ENCODE measurements at places on chromosomes 1 and 21.

- DNase-seq: no peak
These were observed 107.6 kb downstream of the TSEN15 start for GRCh38 chr1:184158896-184159681.

DNA sequence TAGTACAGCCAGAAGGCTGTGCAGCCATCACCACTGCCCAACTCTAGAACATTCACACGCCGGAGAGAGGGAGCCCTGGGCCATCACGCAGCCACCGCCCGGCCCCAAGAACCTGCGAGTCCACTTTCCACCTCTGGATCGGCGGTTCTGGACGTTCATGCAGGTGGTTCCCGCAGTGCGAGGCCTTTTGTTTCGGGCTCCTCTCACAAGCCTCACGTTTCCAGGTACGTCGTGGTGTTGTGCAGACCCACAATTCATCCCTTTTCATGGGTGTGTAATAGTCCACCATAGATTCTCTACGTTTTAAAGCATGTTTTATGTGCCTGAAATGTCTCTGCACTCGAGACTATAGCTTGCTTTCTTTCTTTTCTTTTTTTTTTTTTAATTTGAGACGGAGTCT lies 23.6 kb downstream of the COL18A1 start:
- DNase-seq: no peak

DNA sequence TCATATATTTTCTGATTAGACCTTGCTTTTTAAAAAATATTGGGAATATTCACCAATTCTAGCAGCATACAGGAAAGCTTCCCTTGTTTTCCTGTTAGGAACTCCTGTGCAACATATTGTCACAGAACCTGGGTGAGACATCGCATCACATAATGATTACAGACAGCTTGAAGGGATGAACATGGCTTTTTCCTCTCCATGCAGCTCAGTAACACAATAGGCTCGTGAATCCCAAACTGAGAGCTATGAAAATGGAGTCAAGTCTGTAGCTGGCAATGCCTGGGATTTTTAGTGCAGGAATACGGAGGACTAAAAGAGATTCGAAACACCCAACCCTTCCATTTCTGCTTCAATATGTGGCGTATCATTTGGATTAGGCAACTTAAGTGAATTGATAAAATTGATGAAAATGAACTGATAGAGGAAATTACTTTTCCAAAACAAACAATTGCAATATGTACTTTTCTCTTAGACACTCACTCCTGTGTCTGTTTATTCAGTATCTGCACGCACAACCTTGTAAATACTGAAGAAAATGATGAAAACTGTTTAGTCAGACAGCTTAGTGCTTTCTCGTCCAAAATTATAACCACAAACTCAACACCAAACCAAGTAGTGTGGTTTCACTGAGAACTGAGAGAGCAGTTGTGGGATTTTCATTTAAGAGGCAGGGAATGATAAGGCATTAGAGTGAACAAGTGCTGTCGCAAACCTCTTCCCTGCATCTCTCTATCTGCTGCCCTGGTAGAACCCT lies 250.4 kb downstream of the PTBP2 start:
- no peak for DNase-seq

DNA sequence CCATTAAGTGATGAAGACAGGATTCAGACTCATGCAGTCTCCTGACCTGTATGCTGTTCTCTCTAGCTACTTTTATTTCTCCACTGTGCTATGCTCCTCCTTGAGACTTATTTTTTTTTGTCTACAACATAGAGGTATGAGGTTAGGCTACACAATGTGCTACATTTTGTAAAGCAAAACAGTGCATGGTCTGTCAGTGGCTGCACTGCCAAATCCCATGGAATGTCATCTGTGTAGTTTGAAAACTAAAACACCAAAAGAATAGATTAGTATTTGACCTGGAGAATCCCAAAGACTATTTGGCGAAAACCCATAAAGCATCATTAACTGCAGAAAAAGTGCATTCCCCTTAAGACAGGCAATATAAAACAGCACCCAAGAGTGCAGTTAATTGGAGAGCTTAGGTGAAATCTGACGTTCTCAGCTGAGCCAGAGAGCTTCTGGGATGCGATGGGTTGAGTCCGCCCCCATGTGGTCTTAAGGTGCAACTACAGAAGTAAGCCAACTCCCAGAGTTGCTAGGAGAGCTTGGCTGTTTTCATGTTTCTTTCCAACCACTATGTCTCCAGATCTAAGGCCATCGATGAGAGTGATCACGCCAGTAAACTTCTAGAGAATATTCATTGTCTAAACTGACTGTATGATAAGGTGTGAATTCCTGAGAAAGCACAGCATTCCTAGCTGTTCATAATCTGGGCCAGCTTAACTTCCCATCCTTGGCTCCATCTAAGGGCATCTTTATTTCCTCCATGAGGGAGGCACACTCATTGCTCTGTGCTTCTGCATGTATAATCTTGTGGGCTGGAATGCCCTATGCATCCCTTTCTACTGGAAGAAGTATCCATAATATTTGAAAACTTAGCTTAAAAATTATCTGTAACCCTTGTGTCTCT lies 20.7 kb upstream of the CYP2J2 start:
- peak; percentile 57 for DNase-seq

DNA sequence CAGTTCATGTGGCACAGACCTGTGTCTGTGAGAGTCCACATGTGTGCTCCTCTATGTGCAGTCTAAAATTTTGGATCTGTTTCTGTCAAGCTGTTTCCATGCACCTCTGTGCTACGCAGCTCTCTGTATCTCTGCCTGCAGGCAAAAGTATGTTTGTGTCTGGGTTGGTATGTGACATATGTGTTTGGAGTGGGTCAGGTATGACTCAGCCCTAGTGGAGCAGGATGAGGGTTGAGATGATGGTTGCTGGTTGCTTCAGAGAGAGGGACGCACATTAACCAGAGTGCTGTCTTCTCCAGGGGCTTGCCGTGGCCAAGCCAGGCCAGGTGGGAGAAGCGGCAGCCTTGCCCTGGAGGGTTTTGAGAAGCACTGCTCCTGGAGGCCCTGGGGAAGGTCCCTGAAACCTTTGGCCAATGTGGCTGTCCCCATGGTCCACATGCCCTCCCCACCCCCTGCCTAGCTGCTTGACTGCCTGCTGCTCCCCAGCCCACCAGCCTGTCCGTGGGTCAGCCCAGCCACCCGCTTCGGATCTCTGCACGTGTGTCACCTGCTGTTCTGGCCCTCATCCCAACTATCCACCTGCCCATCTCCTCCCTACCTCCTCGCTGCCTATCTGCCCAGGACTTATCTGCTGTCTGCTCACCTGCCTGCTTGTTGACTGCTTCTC lies 4.1 kb upstream of the EVA1B start:
- DNase-seq: peak; percentile 69

- DNase-seq: no peak
These were observed 9.9 kb upstream of the ZC3H12A start for GRCh38 chr1:37464443-37464842.

GRCh38 chr1:207815913-207816291 lies 64.0 kb downstream of the CD46 start:
- DNase-seq: peak; percentile 63

- DNase-seq: no peak
These were observed 25.2 kb downstream of the GFI1 start for GRCh38 chr1:92461364-92462097.

- no peak for DNase-seq
These were observed 279.9 kb downstream of the LRRC7 start for GRCh38 chr1:69847670-69848069.

GRCh38 chr1:92747735-92748134 lies 37.2 kb downstream of the EVI5 start:
- DNase-seq: peak; percentile 20

GRCh38 chr1:12604114-12604874 lies 13.7 kb downstream of the DHRS3 start:
- peak; percentile 95 for DNase-seq

GRCh38 chr1:160590488-160590887 lies 11.2 kb upstream of the CD84 start:
- no peak for DNase-seq

GRCh38 chr1:12542616-12543592 lies 75.1 kb downstream of the DHRS3 start:
- DNase-seq: no peak

- DNase-seq: peak; percentile 67
These were observed 57.0 kb downstream of the YARS1 start for GRCh38 chr1:32759997-32760623.

GRCh38 chr1:232602622-232603021 lies 27.3 kb downstream of the SIPA1L2 start:
- no peak for DNase-seq

GRCh38 chr1:43059640-43060574 lies 101.2 kb upstream of the SLC2A1 start:
- peak; percentile 45 for DNase-seq

DNA sequence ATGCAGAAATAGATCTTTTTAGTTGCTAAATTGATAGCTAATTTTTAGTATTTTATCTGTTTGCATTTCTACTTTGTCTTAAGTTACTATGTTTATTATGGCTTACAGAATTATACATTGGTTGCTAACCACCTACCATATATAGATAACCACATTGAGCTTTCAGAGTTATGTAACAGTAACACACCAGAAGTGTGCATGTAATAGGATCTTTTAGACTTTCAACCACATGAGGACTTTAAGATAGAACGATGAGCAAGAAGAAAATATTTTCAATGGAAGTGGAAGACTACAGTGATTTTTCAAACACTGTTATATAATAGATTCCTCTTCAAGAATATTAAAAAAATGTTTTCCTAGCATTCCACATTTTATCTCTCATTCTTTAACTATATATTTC lies 28.8 kb downstream of the TOR1AIP1 start:
- no peak for DNase-seq

DNA sequence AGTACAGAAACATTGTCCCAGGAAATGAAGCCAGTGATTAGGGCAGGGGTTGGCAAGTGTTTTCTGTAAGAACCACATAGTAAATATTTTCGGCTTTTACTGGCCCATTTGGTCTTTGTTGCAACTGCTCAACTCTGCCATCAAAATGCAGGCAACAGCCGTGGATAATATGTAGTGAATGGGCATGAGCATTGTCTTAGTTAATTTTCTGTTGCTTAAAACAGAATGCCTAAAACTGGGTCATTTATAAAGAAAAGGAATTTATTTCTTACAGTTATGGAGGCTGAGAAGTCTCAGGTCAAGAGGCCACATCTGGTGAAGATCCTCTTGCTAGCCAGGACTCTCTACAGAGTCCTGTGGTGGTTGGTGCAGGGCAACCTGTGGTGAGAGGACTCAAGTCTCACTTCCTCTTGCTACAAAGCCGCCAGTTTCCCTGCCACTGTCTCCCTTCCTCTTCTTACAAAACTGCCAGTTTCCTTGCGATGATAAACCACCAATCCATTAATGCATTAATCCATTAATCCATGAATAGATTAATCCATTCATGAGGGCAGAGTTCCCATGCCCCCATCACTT lies 166.4 kb downstream of the PSMG1 start:
- DNase-seq: no peak
